ENCODE measurements at places on chromosomes 13 and 19.

DNA sequence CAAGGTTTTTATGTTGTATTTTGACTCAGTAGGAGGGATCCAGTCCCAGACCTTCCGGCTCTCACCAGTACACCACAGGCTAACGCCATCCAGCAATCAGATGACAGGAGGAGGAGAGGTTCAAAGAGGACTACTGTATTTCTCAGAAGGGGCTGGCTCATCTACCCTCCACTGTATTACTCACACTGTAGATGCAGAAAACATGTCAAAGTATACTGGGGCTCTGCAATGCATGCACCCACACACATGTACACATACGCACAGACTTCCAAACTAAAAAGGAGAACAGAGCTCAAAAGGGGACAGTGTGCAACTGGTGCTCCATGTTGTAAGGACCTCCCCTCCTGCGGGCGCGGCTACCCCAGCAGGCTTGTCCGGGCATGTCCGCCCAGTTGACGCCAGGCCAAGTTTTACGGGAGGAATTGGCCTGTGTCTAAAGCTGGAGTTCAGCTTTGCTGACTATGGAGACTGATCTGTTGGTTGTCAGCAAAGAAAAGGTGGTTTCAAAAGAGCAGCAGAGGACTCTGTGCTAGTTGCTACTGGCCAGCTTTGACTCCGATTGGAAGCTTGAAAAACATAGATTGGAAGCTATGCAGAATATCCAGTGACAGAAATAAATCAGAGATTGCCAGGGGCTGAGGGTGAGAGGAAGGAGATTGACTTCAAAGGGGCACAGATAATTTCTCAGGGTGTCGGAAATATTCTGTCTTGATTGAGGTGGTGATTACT is 314.2 kb downstream of the DLEU7 start:
- peak; percentile 85 for DNase-seq

- no peak for DNase-seq
Observed at GRCh38 chr19:6216236-6216995, 63.4 kb downstream of the MLLT1 start.

- no peak for DNase-seq
Observed at GRCh38 chr13:111123221-111123620, 8.1 kb downstream of the ARHGEF7 start.

- DNase-seq = peak; percentile 14
Observed at GRCh38 chr13:20197361-20197834, 4.7 kb upstream of the GJB2 start.

DNA sequence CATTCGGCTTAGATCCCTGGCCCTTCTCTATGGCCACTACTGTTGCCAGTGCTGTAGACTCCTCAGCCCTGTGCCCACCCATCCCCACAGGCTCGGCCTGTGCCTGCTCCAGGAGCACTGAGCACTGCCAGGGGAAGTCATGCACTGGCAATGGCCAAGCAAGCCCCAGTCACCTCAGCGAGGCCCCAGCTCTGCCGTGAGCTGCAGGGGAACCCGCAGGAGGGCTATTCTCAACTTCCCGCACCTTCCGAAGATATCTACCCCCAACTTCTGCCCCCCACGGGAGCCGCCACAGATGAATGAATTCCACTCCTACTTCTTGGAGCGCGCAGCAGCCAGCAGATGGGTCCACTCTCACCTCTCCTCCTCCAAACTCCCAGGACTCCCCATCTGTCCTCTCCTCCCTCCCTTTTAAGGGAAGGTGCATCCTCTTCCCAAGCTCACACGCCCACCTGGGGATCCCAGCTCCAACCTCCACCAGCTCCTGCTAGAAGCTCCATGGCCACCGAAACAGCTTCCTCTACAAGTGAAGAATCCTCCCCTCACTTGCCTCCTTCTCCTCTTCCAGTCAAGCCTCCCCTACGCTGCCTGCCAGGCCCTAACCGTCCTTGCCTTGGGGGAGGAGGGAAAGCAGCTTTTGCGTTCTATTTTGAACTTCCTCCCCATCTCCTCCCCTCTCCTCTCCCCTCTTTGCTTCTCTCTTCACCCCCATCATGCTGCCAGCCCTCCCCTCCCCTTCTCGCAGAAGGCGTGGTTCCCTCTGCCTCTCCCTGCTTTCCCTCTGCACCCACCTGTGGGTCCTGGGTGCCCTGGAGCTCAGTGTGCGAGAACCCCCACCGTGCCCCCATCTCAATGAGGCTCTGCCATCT is 52.2 kb downstream of the PEPD start:
- DNase-seq = no peak

- no peak for DNase-seq
Observed at GRCh38 chr19:51227326-51227725, 2.4 kb downstream of the CD33 start.

DNA sequence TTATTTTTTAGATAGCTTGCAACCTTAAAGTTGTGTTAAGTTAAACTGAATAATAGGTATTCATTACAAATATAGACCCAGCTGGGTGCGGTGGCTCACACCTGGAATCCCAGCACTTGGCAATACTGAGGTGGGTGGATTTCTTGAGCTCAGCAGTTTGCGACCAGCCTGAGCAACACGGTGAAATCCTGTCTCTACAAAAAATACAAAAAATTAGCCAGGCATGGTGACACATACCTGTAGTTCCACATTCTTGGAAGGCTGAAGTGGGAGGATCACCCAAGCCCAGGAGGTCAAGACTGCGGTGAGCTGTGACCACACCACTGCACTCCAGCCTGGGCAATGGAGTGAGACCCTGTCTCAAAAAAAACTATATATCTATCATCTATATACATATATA is 386.5 kb downstream of the PCDH17 start:
- no peak for DNase-seq

GRCh38 chr13:106205871-106206270 is 329.6 kb downstream of the EFNB2 start:
- no peak for DNase-seq

- no peak for DNase-seq
Observed at GRCh38 chr13:98487016-98487415, 89.9 kb downstream of the STK24 start.

Measured in NCI-H2227 treated with DMSO at 0.1 percent for 48 hours (cell line).